ENCODE measurements at places on chromosomes 1 and 21. TPM values are rescaled to one million over a fixed set of nuclear protein-coding genes. Genes with fewer than 3 reads are reported as not detected.

GRCh38 chr1:6854166-6854565 is 68.9 kb downstream of the CAMTA1 start:
- DNase-seq, result no peak

Gene CR1L
- polyA plus RNA-seq, result 0.18 TPM

GRCh38 chr1:152089014-152089674 is at the start of gene TCHHL1:
TCHHL1 (minus strand) TSS chr1:152089064; CDS start chr1:152088143, 921 bp downstream.
- DNase-seq, result no peak

DNA sequence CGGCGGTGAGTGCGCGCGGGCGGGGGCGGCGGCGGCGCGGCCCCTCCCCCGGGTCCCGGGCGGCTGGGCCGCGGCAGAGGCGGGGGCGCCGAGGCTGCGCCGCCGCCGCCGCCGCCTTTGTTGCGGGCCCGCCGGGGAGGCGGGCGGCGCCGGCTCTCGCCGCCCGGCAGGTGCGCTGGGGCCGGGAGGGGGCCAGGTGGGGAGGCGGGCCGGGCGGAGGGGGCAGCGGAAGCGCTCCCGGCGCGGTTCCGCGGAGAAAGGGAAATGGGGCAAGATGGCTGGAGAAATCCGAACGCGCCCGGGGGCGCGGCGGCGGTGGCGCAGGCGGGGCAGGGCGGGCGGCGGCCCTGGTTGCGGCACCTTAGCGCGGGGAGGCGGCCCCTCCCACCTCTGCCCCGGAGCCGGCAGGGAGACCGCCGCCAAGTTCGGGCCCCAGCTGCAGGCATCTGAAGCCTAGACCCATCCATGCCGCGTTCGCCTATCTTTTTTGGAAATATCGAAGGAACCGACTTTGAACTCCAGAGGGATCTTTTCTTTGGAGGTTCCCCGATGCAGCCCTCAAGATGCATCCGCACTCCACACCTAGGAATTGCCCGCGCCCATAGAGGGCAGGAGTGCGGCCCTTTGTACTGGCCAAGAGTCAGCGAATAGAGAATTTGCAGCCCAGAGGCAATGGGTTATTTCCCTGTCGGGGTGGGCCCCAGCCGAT is 479 bp downstream of the POGK start:
- DNase-seq, result peak; percentile 38

Gene TSPEAR
- 0.14 TPM for polyA plus RNA-seq

DNA sequence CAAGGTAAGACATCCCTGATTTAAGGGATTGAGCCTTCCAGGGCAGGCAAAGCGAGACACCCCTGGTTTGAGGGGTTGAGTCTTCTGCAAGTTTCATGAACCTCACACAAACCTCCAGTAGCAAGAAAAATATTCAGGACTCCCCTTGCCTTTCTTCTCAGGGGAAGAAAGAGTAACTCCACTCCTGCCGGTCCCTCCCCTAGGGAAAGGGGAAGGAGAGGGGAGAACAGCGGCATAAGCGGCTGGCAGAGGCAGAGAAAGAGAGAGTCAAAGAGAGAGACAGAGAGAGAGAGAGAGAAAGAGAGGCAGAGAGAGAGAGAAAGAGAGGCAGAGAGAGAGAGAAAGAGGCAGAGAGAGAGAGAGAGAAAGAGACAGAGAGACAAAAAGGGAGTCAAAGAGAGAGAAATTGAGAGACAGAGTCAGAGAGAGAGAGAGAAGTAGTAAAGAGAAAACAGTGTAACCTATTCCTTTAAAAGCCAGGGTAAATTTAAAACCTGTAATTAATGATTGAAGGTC is 29.5 kb upstream of the CBR3 start:
- no peak for DNase-seq

Gene PRR9
- not detected for polyA plus RNA-seq

Gene LCE2C
- not detected for polyA plus RNA-seq

Gene SYT6
- polyA plus RNA-seq, result not detected

DNA sequence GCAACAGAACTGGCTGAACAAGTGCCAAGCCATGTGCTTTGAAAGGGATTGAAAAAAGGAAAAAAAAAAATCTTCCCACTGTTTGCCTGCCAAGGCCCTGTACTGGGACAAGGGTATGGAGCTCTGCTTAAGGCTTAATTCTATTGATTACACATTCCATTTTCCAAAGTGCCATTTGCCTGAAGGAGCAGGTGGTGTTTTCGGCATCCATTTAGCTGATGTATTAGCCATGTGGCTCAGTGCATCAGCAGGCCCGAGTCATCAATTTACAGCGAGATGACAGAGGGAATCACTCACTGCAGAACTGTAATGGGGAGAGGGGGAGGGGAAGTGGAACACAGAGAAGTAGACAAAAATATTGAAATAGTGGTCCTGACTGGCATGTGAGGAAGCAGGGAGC is 144.2 kb upstream of the BEND5 start:
- DNase-seq, result no peak

DNA sequence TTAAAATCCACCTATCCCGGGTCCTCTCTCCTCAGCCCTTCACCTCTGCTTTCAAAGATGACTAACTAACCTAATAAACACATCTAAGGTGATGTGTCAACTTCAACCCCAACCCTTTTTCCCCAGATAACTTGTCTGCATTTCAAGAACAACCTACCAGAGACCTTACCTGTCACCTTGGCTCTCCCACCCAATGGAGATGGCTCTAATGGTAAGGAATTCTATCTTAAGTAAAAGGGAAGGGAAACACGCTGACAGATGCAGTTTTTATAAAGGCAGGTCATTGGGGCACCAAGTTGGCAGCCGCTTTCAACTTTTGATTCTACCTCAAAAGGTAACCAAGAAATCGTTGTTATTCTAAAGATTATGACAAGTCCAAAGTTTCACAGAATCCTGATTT is 37.6 kb downstream of the MRPL39 start:
- DNase-seq, result no peak

Gene C1orf94
- polyA plus RNA-seq, result not detected

GRCh38 chr1:87394982-87395381 is 66.3 kb downstream of the LMO4 start:
- DNase-seq, result no peak

GRCh38 chr1:113783254-113784103 is 24.2 kb upstream of the PHTF1 start:
- DNase-seq, result no peak

DNA sequence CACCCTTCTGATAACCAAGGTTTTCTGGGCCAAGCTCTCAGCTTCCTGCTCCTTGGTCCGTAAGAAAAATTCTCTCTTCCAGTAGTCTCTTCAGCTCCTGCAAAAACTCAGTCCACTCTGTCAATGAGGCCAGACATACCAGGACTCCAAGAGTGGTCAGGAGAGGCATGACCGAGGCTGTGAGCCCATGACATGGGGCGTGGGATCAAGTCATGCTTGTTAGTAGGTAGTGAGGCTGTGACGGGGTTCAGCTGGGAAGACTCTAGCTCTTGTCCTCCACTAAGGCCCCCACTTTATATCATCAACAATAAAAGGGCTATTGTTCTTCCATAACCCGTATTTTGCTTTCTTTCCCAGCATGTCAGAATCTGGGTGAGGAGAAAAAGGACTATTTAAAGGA is 10.1 kb upstream of the HCRTR1 start:
- no peak for DNase-seq

DNA sequence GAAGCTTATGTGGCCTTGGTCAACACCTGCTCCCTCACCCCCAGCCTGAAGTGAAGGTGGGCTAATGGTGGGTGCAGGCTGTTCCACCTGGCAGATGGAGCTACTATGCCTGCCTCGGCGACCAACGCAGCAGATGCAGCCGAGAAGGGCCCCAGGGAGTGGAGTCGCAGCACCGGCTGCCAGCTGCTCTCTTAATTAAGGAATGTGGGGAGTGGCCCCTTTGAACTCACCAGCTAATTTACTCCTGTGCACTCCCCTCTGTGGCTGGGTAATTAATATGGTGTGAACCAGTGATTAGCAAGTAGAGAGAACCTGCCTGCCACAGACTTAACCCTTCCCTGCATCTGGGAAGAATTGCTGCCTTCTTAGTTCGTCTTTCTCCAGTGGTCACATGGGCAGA is 3.3 kb upstream of the SLAMF8 start:
- no peak for DNase-seq

DNA sequence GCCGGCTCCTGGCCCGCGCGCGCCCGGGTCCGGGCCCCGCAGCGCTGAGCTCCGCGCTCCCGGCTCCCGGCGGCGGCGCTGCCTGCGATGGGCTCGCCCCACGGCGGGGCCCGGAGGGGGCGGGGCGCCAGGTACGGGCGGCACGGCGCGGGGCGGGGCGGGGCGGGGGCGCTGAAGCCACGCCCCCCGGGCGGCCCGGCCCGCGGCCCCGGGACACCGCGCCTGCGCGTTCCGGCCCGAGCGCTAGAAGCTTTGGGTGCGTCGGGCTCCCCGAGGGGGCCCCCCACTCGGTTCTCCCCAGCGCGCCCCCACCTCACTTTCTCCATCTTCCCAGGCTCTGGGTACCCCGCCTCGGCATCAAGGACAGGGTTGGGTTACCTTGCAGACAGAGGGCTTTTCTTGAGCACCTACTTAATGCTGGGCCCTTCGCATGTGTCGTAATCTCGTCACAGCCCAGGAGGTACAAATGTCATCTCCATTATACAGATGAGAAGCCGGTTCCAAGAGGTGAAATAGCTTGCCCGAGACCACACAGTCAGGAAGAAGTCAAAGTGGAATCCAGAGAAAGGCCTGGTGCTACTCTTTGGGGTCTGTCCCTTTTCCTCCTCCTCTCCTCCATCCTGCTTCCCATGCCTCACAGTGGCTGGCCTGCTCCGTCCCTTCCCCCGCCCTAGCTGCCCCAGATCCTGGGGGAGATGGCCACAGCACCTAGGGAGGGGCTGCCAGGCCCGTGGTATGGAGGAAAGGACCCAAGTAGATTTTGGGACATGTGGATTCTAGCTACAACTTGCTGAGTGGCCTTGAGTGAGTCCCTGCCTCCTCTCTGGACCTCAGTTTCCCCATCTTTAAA is 46.5 kb downstream of the RAP1GAP start:
- DNase-seq, result peak; percentile 75

DNA sequence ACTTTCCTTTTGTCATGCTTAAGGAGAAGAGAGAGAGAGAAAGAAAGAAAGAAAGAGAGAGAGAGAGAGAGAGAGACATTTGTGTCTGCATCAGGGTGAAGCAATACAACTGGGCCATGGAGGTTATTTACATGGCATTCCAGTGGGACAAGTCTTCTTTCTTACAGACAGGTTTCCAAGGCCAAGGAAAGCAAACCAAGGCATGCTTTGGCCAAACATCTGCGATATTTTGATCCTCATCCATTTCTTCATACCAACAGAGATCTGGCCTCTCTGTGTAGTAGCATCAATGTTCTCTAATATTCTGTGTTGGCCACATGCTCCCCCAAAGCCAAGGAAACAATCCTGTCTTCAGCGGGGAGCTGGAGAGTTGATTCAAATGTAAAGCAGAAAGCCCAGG is 292.1 kb downstream of the SETD4 start:
- DNase-seq, result no peak

Gene DCDC2B
- polyA plus RNA-seq, result not detected

Gene NUP210L
- not detected for polyA plus RNA-seq

Gene TINAGL1
- 8.7 TPM for polyA plus RNA-seq

GRCh38 chr1:39224295-39224829 is 19.9 kb downstream of the MACF1 start:
- no peak for DNase-seq

- DNase-seq, result no peak
These were observed 13.7 kb downstream of the WASF2 start for GRCh38 chr1:27476237-27476636.

Gene TRPM2
- polyA plus RNA-seq, result 0.43 TPM

All from liver (tissue), 10 donors.